ENCODE measurements at places on chromosomes 2 and 18.

DNA sequence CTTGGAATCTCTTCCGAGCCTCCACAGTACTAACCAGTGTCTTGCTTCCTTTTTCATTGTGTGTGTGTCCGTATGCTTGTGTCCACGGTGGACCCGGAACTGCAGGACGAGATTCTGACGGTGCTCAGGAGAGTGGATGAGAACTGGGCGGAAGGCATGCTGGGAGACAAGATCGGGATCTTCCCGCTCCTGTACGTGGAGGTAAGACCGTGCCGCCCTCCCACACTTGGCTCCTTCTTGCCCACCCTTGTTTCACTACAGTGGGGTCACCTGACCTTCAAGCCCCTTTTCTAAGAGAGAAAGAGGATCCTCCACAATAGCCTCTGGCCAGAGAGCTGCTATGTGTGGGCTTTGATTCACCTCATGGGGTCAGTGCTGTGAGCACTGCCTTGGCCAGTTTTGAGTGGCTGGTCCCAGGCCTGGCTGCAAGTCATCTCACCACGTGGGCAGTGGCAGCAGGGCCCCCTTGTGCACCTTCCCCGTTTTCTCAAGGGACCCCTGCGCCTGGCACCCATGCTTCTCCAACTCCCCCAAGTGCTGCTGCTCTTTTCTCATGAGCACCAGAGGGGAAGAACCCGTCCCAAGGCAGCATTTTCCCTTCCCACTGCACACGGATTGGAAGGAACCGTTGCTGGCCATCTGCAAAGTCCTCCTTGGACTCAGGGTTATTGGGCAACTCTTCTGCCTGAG, 242.1 kb downstream of the SEPTIN10 start:
- peaks cover 2% of the 10 kb centered on the region for H3K36me3 ChIP-seq
- DNase-seq = no peak
- H3K27ac ChIP-seq = no peak overlapping the region
- H3K27me3 ChIP-seq = peaks cover 9% of the 10 kb centered on the region
- no peak overlapping the region for H3K4me3 ChIP-seq

- peaks cover 13% of the 10 kb centered on the region for H3K36me3 ChIP-seq
- H3K4me3 ChIP-seq = no peak overlapping the region
- no peak overlapping the region for H3K27ac ChIP-seq
- H3K4me1 ChIP-seq = peaks cover 3% of the 10 kb centered on the region
- no peaks in the 10 kb centered on the region for H3K27me3 ChIP-seq
Observed at GRCh38 chr2:119301413-119301812, 65.2 kb downstream of the C2orf76 start.

DNA sequence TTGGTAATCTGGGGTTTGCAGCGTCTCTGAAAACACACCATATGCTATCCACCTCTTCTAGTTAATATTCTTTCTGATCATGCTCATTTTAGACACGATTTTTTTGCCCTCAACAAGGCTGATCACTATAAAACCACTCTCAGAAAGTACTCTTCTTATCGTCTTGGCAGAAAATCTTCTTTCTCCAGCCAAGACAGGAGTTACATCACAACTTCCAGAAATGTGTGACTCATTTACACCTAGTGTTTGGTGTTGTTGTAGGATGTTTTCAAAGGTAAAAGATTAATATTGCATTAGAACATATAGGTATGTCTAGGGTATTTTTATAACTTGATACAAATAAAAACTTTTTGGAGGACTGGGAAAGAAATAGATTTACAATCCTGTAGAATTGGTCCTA, 138.5 kb upstream of the NETO1 start:
- H3K27me3 ChIP-seq = no peaks in the 10 kb centered on the region
- no peak for DNase-seq
- no peaks in the 10 kb centered on the region for H3K36me3 ChIP-seq
- peaks cover 6% of the 10 kb centered on the region for H3K4me1 ChIP-seq
- no peak overlapping the region for H3K27ac ChIP-seq

DNA sequence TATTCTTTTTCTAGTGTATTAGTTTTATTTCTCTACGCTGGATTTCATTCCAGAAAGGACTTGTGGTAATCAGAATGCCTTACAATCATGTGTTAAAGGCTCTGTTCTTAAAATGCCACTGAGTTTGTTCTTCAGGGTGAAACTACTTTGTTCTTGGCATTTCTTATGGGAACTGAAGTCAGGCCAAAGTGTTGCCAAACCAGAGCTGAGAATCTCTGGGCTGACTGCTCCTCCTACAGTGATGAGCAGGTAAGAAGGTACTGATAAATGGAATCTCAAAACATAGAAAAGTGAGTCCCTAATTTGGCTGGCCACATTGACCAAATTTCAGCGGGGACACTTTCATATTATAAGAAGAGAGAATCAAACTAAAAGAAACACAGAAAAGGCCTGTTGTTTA, 55.1 kb upstream of the ZNF397 start:
- no peaks in the 10 kb centered on the region for H3K36me3 ChIP-seq
- no peaks in the 10 kb centered on the region for H3K27me3 ChIP-seq
- no peak for DNase-seq
- H3K4me1 ChIP-seq = peaks cover 13% of the 10 kb centered on the region

GRCh38 chr2:238381341-238382115, 45.2 kb upstream of the ASB1 start:
- H3K27ac ChIP-seq = no peak overlapping the region
- DNase-seq = no peak
- no peaks in the 10 kb centered on the region for H3K27me3 ChIP-seq
- no peak overlapping the region for H3K4me3 ChIP-seq

- H3K4me1 ChIP-seq = peaks cover 13% of the 10 kb centered on the region
- peak overlapping the region; percentile 71 for H3K4me3 ChIP-seq
- H3K27me3 ChIP-seq = peaks cover 8% of the 10 kb centered on the region
Observed at GRCh38 chr18:23237524-23238151, 102.4 kb downstream of the CABLES1 start.

GRCh38 chr2:136527560-136527959, 237.8 kb upstream of the THSD7B start:
- peaks cover 6% of the 10 kb centered on the region for H3K27me3 ChIP-seq
- DNase-seq = no peak
- H3K4me3 ChIP-seq = no peak overlapping the region

DNA sequence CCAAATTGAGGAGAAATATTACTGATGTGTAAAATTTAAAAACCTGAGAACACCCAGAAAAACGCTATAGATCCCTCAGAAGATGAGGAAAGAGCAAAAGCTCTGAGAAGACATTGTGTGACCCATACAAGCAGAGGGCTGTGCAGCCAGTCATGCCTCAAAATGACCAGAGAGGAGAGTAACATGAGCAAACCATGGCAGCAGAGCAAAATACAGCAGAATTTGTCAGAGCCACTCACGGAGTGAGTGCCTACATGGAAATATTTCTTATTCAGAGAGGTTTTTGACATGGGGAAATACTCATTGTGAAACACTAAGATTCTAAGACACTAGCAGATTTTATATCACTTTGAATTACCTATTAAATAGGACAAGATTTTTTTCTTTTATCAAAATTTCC, 96.8 kb upstream of the DNAJC10 start:
- no peak for DNase-seq
- no peak overlapping the region for H3K4me3 ChIP-seq
- H3K36me3 ChIP-seq = no peaks in the 10 kb centered on the region
- no peak overlapping the region for H3K27ac ChIP-seq
- H3K4me1 ChIP-seq = no peaks in the 10 kb centered on the region
- peaks cover 7% of the 10 kb centered on the region for H3K27me3 ChIP-seq

- H3K4me3 ChIP-seq = no peak overlapping the region
- H3K27me3 ChIP-seq = no peaks in the 10 kb centered on the region
- DNase-seq = no peak
- H3K4me1 ChIP-seq = no peaks in the 10 kb centered on the region
- no peak overlapping the region for H3K27ac ChIP-seq
Observed at GRCh38 chr18:42883169-42883568, 232.3 kb downstream of the RIT2 start.

- H3K4me1 ChIP-seq = peaks cover 53% of the 10 kb centered on the region
- H3K4me3 ChIP-seq = peak overlapping the region; percentile 89
- H3K36me3 ChIP-seq = no peaks in the 10 kb centered on the region
- no peaks in the 10 kb centered on the region for H3K27me3 ChIP-seq
- H3K27ac ChIP-seq = peak overlapping the region; percentile 99
Observed at GRCh38 chr2:64654063-64654811, 524 bp upstream of the SERTAD2 start.
